ENCODE measurements at places on chromosomes 11 and 22.

GRCh38 chr11:46903846-46904245, 14.5 kb downstream of the LRP4 start:
- no peak for DNase-seq

DNA sequence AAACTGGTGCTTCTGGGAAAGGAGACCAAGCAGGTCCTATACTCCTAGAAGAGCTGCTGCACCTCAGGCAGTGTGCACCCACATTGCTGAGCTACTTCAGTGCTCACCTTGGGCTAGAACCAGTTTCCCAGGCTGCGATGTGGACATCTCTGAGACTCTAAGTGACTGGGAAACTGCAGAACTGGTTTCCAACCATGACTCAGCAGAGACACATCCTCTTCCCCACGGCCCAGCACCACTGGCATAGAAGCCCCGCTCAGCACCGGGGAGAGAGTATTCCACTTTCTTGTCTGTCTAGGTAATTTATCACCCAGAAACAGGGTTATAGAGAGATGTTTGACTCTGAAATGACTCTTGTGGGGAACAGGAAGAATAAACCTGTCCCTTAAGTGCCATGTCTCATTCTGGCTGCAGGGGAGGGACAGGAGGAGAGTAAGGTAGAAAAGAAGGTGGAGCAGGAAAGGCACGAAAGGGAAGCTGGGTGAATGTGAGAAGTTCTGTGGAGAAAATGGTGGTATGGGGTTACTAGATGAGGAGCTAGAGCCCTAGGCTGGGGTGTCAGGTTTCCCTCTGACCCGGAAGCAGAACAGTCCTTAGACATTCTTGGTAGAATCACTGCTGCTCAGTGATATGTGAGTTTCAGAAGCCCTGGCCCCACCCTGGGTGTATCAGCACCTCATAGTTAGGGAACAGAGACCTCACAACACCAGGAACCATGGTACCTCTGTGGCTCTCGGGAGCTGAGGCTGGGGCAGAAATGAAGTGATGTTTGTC, 340.4 kb upstream of the NCAM1 start:
- peak; percentile 54 for DNase-seq

DNA sequence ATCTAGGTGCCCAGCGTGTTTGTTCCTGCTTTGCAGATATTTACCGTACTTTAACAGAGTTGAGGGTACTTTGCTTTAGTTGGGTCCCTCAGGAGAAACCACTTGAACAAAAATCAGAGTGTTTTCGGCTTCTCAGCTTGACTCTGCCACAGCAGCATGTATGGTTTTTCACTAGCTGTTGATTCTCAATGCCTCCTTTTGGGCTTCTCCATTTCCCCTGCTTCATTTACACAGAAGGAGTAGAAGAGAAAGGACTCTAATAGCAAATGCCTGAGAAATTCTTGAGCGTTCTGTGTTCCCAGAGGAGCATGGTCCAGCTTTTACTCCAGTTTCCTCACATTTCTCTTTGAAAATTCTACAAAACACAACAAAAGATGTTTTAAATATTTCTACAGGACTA, 252.1 kb upstream of the CCDC179 start:
- DNase-seq = no peak

DNA sequence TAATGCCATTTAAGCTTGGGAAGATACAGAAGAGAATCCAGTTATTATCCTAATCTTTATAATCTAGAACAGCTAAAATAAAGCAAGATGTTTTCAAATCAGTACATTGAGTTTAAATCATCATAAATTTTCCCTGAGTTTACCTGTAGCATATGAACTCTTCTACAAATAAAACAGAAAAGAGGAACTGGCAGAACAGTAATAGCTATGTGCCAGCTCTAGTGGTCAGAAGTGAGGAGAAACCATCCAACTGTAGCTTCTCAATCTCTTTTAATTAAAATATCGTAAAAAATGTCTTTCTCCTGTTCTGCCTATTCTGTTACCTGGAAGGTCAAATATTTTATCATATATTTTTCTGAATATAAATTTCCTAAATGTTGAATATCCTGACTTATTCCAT, 266.9 kb downstream of the SOX6 start:
- DNase-seq = no peak

DNA sequence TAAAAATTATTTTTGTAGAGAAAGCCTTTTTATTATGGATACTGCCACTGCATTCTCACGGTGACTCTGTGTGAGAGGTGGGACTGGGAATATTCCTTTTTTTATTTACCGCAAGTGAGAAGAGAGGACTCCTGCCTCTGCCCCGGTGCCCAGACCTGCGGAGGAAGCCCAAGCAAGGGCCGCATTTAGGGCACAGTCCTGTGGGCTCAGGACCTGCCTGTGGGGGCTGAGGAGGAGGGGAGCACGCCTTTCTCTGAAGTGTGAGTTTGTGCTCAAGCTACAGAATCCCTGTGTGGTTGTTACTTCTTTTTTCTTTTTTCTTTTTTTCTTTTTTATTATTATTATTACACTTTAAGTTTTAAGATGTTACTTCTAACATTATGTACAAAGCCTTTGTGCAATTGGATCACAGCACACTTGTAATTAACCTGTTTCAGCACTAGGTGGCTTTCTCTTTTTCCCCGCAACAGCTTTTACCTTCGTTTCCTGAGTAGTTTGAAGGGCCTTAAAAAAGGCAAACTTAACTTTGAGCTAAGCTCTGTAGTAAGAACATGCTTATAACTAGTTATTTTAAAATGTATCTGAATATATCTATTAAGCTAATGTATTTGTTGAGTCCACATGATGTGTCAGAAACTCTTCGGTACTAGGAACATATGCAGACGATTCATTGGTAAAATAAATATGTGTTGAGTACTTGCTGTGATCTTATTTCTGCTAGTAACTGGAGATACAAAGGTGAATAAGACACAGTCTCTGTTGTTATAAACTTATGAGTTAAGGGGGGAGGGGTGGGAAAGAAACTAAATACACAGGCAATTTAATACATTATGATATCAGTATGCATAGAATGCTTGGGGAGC, 18.3 kb downstream of the AMOTL1 start:
- DNase-seq = no peak

GRCh38 chr22:32341122-32341740, 16.4 kb upstream of the RFPL3 start:
- no peak for DNase-seq

GRCh38 chr11:60769811-60770210, 13.1 kb downstream of the MS4A15 start:
- no peak for DNase-seq

DNA sequence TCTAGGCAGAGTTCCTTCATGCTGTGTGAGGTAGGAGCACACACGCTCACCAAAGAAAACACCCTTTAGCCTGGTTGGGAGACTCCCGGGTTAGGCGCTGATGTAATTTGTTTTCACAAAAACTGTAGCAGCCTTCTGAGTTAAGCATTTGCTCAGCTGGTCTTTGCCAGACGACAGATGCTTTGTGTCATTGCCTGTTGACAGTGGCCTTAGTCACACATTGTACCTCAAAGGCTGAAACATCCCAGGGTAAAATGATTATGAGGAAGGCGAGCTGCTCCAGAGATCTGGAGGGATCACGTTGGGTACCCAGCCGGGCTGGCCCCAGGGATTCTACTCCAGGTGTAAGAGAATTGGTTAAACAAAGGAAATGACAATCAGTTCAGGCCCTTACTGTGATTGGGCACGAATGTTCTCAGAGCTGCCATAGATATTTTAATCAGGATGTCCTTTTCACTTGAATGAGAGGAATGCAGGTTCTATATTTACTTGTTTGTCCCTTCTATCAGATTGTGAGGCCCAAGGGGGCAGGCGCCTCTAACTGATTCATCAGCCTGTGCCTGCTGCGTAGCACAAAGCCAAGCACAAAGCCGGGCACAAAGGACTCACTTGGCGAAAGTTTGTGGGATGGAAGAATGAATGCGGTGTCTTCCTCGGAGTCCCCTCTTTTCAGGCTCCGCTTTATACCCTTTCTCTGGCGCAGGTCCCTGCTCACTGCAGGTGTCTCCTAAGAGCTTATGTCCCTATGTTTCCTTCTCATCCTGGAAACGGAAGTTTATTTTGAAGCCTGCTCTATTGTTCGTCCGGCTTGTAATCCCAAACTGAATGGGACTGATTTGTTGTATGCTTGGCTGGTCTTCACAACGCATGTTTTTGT, 47.1 kb downstream of the ADM start:
- DNase-seq = peak; percentile 77

GRCh38 chr11:12981676-12982522, 27.2 kb upstream of the RASSF10 start:
- DNase-seq = no peak

DNA sequence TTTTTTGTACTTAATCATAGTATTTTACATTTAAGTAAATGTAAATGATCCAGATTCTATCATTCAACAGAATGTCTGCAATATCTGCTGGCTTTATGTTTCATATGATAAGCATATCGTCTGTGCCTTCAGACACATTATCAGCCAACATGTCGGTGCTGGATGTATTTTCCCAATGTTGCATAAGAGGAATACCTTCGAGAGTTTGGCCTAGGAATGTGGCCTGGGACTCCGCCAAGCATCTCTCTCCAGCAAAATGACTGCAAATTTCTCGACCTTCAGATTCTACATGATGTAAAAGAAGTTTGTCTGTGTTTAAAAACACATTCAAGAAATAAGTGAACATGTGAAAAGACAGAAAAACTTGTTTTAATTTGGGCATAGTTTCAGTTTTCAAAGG, 6.9 kb downstream of the BDNF start:
- no peak for DNase-seq

DNA sequence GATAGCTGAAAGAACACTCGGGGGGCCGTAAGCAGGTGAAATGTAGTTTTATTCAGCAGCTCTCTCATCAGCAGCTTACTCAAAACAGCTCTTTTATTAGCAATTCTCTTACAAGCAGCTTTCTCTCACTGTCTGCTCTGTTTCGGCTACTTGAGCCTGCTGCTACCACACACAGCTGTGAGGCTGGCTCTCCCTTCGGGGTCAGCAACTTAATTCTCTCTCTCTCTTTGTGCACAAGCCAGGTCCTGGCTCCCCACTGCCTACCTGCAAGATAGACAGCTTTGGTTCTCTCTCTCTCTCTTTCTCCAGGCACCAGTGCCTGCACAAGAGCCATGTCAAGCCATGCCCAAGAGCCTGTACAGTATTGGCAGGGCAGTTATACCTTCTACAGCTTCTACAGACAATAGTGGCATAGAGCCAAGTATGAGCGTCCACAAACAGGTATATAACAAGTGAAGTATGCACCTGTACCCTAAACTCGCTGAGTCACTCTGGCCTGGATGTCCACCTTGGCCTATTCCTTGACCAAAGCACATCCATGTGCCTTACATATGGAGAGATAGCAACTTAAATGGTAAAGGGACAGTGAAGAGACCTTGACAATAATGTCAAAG, 110.8 kb downstream of the MTNR1B start:
- DNase-seq = no peak

GRCh38 chr11:86574493-86575207, 97.8 kb downstream of the ME3 start:
- DNase-seq = no peak

DNA sequence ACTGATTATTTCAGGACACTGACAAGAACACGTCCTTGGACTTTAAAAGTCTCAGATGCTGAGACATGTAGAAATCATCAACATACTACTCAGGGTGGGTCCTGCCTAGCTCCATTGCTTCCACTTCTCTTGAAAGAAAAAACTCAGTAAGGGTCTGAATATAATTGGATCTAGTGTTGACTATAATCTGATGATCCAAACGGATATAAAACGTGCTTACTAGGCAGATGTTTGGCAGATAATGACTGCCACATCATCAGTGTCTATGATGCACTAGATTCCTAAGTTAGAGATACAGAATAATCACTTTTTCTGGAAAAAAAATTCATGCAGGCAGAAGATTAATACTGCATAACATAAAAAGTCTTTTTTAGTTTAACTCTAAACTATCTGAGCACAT, 21.6 kb downstream of the GUCY1A2 start:
- no peak for DNase-seq

GRCh38 chr11:78428266-78428636, 10.6 kb upstream of the GAB2 start:
- DNase-seq = no peak

DNA sequence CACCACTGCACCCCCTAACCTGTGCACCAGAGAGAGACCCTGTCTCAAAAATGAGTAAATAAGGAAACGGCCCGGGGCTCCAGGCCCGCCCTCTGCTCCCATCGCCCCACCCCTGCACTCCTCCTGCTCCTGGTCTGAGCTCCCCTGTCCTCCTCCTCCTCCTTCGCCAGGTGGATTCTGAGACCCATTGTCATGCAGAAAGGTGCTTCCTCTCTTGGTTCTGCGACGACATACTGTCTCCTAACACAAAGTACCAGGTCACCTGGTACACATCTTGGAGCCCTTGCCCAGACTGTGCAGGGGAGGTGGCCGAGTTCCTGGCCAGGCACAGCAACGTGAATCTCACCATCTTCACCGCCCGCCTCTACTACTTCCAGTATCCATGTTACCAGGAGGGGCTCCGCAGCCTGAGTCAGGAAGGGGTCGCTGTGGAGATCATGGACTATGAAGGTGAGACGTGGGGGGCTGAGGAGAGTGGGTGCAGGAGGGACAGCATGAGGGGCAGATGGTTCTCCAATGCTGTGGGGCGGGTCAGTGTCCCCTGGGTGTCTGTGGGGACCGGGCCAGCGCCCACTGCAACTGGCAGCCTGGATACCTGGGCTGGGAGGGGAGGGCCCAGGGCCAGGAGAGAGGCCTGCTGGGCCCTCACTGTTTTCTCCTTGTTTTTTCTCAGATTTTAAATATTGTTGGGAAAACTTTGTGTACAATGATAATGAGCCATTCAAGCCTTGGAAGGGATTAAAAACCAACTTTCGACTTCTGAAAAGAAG, 3.1 kb upstream of the APOBEC3D start:
- DNase-seq = no peak

DNA sequence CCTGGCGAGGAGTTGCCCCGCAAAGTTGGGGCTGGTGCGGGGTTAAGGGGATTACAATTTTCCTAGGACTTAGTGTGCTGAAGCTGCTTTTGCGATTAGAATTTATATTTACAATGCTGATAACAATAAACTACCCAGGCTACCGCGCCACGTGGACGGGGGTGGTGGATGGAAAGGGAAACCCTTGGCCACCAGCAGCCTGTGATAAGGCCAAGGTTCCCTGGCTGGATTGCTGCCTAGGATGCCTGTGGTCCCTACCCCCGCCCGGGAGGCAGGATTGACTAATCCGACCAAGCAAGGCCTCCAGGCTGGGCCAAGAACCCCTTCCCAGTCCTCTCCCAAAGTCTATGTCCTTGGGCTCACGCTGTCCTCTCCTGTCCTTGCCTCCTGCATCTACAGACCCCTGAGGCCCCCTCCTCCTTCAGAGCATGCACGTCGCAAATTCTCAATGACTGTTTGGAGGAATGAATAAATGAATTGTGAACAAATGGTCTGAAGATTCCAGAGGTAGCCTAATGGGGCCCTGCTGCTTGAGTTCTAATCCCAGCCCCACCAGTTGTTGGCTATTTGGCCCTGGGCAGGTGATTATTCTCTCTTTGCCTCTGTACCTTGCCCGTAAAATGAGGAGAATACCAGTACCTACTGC, 7.6 kb upstream of the CHKA start:
- peak; percentile 77 for DNase-seq
